ENCODE measurements at places on chromosomes 3 and 15. TPM values are rescaled to one million over a fixed set of nuclear protein-coding genes. Genes with fewer than 3 reads are reported as not detected.

GRCh38 chr3:139020868-139021234, at the start of gene PRR23B:
Gene PRR23B (minus strand): TSS chr3:139020926. CDS start chr3:139020661, 265 bp downstream.
- H3K27me3 ChIP-seq: peaks cover 10% of the 10 kb centered on the region
- no peaks in the 10 kb centered on the region for H3K4me1 ChIP-seq
- H3K27ac ChIP-seq: no peak within 1 kb of the TSS
- H3K36me3 ChIP-seq: no peaks in the 10 kb centered on the region
- no peak for ATAC-seq
- H3K4me3 ChIP-seq: no peak within 1 kb of the TSS

The NAALADL2 gene
- total RNA-seq: not detected

The LRRIQ4 gene
- 0.13 TPM for total RNA-seq

DNA sequence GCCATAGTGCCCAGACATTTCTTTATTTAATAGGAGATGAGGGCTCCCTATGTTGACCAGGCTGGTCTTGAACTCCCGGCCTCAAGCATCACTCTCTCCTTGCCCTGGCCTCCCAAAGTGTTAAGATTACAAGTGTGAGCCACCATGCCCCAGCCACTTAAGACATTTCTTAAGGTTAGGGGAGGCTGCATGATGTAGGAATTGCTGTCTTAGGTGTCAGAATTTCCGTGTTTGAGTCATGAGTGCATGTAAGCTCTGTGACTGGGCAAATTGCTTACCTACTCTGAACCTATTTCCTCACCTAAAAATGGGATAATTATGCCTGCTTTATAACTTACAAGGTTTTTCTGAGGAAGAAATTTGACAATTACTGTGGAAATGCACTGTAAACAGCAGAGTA, 34.2 kb upstream of the SIAH2 start:
- ATAC-seq: peak; percentile 81
- no peaks in the 10 kb centered on the region for H3K4me1 ChIP-seq
- no peak overlapping the region for H3K4me3 ChIP-seq
- no peaks in the 10 kb centered on the region for H3K36me3 ChIP-seq
- peaks cover 10% of the 10 kb centered on the region for H3K27me3 ChIP-seq
- H3K27ac ChIP-seq: no peak overlapping the region

- H3K27ac ChIP-seq: no peak overlapping the region
- no peaks in the 10 kb centered on the region for H3K27me3 ChIP-seq
- no peak overlapping the region for H3K4me3 ChIP-seq
- no peaks in the 10 kb centered on the region for H3K4me1 ChIP-seq
Measured at GRCh38 chr3:135891121-135891520, 74.4 kb upstream of the PPP2R3A start.

GRCh38 chr3:138687236-138687635, 78.7 kb downstream of the FAIM start:
- H3K4me3 ChIP-seq: peak overlapping the region; percentile 28
- ATAC-seq: peak; percentile 84
- peak overlapping the region; percentile 90 for H3K27ac ChIP-seq
- H3K4me1 ChIP-seq: no peaks in the 10 kb centered on the region
- no peaks in the 10 kb centered on the region for H3K27me3 ChIP-seq

- H3K36me3 ChIP-seq: no peaks in the 10 kb centered on the region
- H3K4me3 ChIP-seq: no peak overlapping the region
- H3K4me1 ChIP-seq: no peaks in the 10 kb centered on the region
- no peak for ATAC-seq
- H3K27ac ChIP-seq: no peak overlapping the region
Measured at GRCh38 chr3:154334973-154335420, 10.7 kb upstream of the DHX36 start.

The MAP2K5 gene
- 16.1 TPM for total RNA-seq

- no peaks in the 10 kb centered on the region for H3K4me1 ChIP-seq
- no peaks in the 10 kb centered on the region for H3K36me3 ChIP-seq
- no peak overlapping the region for H3K4me3 ChIP-seq
- H3K27me3 ChIP-seq: peaks cover 5% of the 10 kb centered on the region
Measured at GRCh38 chr3:25515171-25515570, 87.1 kb downstream of the RARB start.

The FILIP1L gene
- 0.35 TPM for total RNA-seq

DNA sequence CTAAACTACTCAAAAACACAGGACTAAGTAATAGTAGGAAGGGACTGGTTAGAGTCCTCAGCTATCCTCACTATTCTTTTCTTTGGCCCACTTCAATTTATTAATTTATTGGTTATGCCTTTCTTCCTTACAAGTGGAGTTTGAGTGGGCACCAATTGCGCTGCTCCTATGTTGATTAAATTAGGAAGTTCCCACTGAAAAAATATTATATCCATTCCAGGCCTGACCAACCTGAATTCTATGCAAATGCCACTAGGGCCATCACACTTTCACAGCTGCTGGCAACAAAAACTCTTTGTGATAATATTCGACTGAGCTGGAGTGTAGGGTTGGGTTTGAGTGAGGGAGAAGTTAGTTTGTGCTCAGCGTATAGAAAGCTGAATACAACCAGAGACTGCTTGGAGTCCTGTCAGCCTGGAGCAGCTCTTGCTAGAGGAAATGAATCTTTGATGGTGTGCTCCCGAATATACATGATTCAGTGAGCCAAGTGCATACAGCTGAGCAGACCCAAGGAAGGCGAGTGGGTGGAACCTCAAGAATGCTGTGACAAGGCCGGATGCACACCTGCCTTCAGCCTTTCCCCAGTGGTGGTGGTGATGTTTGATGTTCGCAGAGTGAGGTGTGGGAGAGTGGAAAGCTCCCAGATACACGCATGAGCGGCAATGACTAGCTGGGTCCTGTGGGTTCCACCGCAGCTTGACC, 1.5 kb downstream of the ARHGEF3 start:
- peak; percentile 75 for ATAC-seq
- H3K27me3 ChIP-seq: no peaks in the 10 kb centered on the region
- H3K36me3 ChIP-seq: peaks cover 19% of the 10 kb centered on the region

The REC114 gene
- total RNA-seq: not detected

DNA sequence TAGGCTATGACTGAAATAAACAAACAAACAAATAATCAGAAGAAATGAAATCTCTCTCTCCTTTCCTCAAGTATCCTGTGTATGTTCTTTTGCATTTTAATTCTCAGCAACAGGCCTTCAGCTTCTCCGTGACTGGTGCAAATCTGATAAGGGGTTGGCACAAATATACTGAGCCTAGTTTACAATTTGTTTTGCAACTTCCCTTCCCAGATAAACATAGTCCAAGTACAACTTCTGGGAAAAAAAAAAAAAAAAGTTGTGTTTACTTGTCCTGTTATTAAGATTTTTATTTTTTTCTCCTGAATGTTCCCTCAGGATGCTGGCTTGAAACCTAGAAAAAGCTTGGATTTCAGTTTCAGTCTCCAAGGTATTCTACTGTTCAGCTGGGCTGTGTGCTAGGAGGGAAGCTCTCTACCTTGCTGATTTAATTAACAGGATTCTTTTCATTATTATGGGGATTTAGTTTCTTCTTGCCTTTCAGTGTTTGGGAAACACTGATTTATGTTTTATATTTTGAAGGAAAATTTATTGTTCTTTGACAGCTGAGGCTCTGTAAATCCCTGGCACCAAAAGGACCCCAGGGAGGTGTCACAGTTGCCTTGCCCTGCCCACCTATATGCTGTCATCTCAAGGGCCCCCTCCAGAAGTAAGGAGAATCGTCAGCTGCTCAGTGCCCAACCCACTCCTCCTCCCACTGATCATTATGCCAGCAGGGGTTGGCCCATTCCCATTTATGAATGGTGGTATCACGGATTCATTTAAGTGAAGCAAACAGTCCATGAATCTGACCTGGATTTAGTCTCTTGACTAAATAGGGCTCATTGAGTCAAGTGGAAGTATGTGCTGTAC, 185.2 kb downstream of the MEIS2 start:
- no peak for ATAC-seq
- H3K27ac ChIP-seq: no peak overlapping the region
- no peaks in the 10 kb centered on the region for H3K4me1 ChIP-seq
- no peaks in the 10 kb centered on the region for H3K36me3 ChIP-seq
- no peak overlapping the region for H3K4me3 ChIP-seq

DNA sequence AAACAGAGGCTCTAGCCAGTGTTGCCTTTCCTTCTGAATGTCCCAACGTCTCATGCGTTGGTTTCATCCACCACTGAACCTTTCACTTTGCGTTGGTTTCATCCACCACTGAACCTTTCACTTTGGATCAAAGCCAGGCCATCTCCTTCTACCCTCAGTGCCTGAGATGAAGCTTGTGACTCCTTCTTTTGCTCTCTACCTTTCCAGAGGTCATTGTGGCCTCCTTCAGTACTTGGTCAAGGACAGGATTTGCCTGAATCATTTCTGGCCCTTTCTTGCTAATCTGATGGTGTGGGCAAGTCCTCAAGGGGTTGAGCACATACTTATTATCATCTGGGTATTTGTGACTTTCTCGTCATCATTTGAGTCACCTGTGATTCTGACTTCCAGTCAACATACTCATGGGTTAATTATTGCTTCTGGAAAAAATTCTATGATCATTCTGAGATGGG, 50.0 kb downstream of the SELENOT start:
- peaks cover 9% of the 10 kb centered on the region for H3K4me1 ChIP-seq
- ATAC-seq: peak; percentile 89
- H3K4me3 ChIP-seq: no peak overlapping the region

DNA sequence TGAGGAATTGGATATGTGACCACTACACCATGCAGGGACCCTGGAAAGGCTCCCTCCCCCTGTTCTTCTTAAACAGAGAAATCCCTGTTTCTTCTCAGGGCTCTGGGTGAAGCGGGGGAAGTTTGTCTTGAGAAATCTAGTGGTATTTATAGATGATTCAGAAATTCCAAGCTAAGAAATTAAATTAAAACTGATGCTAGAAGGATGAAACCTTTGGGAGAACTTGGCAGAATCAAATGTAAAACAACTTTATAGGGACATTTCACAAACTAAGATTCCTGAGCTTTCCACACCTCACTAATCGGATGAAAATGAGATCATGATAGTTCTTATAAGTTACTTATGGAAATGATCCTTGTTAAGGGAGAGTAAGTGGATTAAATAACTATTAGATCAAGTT, 54.2 kb downstream of the FBXL2 start:
- H3K27me3 ChIP-seq: peaks cover 11% of the 10 kb centered on the region
- H3K4me3 ChIP-seq: no peak overlapping the region
- H3K4me1 ChIP-seq: no peaks in the 10 kb centered on the region
- H3K36me3 ChIP-seq: no peaks in the 10 kb centered on the region
- no peak for ATAC-seq

DNA sequence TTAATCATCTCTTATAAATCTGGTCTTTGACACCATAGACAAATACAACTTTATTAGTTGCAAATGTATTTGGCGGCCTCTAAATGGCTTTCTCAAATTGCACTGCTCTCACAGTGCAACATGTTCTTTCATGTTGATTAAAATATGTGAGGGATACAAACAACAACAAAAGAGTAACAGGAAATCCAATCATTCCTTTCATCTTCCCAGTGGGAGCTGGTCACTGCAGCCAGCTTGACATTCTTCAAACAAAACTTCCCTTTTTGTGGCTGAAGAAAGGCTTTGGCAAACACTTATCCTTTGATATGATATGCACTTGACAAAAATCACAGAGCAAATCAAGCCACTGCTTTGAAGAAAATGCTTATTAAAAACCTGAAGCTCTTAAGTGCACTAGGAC, 973.6 kb downstream of the EPHA3 start:
- H3K27me3 ChIP-seq: no peaks in the 10 kb centered on the region
- no peak overlapping the region for H3K27ac ChIP-seq
- no peaks in the 10 kb centered on the region for H3K4me1 ChIP-seq
- no peaks in the 10 kb centered on the region for H3K36me3 ChIP-seq

DNA sequence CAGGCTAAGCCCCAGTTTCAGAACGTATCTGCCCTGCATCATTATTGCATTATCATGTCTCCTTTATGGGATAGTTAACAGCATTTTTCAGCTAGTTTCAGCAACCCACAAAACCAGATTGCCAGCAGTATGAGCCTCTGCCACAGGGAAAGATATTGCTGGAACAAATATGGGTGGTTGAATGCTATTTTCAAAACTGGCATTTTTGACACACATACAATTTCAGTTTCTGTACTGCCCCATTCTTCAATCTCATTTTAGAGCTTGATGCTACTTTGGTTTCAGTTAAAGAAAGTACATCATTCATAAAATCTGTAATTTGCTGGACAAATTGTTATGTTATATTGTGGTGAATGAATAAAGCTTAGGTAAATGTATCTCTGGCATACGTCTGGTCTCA, 1037.5 kb downstream of the NAALADL2 start:
- no peak overlapping the region for H3K27ac ChIP-seq
- no peak overlapping the region for H3K4me3 ChIP-seq
- ATAC-seq: no peak
- H3K27me3 ChIP-seq: no peaks in the 10 kb centered on the region

The GPR156 gene
- total RNA-seq: not detected

The TYRO3 gene
- total RNA-seq: 2.7 TPM

The CFAP44 gene
- 11.6 TPM for total RNA-seq

DNA sequence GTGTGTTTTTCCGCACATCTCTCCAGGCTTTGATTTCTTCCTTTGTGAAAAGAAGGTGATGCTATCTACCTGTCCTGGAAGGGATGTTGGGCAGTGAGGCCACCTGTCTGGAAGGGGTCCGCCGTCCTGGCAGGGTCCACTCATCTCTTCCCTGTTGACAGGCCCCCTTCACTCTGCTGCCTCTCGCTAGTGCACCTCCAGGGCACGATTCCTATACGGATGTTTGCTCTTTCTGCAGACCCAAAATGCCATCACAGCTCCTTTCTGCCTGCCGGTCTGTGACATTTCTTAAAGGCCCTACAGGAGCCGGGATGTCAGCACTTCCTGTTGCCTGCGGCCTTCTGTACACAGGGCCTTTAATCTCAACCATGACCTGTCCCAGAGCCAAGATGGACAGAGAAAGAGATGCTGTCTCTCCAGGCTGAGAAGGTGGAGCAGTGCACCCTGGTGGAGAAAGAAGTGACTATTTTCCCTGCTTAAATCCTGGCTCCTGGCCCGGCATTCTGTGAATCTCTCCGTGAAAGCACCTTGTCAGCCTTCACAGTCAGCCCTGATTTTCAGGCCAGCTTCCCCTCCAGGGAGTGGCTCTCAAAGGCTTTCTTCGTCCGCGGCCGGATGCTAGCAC, 7.4 kb downstream of the FAM3D start:
- no peak for ATAC-seq
- no peak overlapping the region for H3K4me3 ChIP-seq
- no peaks in the 10 kb centered on the region for H3K4me1 ChIP-seq
- no peaks in the 10 kb centered on the region for H3K36me3 ChIP-seq
- no peak overlapping the region for H3K27ac ChIP-seq
